ENCODE measurements at places on chromosomes 7 and 10.

- DNase-seq, result no peak
Observed at GRCh38 chr7:44971902-44972441, 6.8 kb downstream of the MYO1G start.

DNA sequence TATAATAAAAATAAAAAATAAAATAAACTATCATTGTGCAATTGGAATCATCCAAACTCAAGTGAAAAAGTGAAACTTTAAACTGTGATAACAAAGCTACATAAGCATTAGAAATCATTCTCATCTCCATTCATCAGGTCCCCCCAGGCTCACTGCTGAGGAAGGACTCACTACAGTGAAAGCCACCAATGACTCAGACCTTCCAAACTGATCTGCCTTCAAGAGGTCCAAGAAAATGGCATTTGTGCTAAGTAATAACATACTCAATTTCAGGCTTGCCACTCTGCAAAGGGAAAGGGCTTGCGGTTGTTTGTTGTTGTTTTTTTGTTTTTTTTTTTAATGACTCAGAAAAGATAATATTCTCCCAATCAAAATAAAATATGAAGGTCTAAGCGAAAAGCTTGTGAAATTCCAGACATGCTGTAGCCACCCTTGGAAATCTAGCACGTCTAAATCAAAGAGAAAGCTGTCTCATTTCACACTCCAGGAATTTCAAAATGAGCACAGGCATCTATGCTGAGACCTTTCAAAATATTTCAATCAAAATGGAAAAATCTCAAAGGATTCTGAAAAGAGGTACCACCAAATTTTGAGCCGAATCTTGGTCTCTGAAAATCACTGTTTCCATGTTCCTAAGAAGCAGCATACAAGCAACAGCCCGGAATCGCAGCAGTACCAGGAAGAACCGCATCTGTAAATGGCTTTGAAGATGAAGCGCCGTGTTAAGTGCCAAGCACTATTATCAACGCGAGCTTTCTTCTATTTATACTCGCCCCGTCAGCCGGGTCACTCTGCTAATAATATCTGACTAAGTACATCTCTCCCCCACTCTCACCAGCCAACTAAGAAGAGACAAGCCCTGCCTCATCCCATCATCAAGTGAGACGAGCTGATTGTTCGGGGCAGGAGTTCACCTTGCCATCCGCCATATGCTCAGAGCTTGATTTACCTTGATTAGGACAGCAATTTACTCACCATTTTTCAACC, 13.5 kb downstream of the SFMBT2 start:
- DNase-seq, result no peak

DNA sequence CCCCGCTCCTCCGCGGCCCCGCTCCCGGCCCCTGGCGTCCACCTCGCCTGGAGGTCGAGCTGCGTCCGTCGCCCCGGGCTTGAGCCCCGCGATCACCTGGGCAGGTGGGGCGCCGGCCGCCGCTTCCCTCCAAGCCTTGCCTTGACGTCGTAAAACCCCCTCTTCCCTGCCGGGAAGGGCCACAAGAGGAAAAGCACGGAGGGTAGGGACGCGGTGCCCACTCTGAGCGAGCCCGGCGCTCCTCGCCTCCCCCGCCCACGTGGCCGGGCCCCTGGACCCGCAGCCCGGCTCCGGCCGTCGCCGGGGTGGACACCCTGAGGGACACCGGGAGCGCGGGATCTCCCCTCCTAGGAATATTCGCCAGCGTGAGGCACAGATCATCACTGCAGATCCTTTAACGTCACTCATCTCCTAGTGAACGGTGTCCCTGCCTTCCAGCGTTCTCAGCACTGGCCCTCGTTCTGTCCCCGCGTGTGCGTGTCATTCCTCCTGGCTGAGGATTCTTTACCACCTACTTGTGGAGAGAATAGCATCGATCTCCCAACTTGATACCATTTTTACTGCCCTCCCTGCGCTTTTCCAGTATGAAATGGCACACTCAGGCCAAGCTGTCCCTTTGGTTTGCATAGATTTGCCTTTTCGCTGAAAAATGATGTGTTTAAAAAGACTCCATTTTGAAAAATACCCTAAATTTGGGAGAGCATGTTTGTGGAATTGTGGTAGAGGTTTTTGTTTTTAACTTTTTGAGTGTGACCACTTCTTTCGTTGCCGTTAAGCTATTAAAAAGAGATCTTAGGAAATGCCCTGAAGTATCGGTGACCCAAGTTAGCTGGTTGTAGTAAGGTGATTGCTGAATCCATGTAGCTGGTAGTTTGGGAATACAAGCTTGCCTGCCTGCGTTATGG, 649 bp downstream of the ACTR3B start:
- DNase-seq, result no peak

GRCh38 chr7:78041423-78041822, 242.8 kb downstream of the PHTF2 start:
- DNase-seq, result no peak

DNA sequence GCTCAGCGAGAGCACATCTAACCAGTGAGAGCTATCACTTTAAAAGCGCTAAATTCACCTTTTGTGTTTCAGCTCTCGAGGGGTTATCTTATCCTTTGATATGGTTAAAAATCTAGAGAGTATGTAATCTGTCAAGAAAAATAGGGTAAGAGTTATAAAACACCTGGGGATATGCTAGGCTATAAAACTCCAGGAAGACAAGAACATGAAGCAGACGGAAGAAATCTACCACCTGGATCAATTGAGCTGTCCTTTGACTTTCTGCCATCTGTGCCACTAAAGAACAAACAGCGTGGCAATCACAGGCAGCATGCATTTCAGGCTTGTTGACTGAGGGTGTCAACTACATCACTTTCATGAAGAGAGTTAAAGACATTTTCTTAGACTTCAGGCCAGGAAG, 83.1 kb downstream of the ZNF248 start:
- no peak for DNase-seq

GRCh38 chr10:43404704-43405084, 4.3 kb downstream of the HNRNPF start:
- DNase-seq, result no peak

GRCh38 chr10:90087197-90088023, 386.0 kb downstream of the KIF20B start:
- DNase-seq, result no peak

DNA sequence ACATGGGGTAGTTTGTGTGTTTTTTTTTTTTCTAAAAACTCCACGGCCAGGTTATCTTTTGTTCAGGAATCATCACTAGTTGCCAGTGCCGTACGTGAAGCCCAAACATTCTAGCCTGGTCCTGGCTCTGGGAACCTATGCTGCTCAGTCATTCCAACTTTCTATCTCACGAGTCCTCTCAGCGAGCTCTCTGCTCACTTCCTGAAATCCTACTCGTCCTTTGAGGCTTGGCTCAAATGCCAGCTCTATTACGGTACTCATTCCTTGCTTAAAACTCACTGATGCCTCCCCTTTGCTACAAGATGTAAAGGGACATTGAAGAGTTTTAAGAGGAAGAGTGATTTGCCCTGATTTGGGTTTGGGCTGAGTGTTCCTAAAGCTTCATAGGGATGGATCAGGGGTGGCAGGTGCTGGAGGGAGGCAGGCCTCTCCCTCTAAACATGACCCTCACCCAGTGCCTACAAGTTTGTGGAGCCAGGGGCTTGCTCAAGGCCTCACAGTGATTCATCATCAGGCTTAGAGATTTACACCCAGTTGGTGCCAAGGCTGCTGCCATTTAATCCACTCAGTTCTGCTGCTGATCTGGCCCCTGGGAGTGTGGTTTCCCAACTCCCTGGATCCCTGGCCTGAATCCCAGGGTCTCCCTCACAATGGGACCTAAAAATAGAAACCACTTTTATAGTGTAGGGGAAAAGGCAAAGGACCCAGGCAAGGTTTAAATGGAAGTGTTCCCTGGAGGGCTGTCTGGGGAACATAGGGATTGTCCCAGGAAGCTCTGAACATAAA, 46.1 kb upstream of the R3HCC1L start:
- DNase-seq, result no peak

DNA sequence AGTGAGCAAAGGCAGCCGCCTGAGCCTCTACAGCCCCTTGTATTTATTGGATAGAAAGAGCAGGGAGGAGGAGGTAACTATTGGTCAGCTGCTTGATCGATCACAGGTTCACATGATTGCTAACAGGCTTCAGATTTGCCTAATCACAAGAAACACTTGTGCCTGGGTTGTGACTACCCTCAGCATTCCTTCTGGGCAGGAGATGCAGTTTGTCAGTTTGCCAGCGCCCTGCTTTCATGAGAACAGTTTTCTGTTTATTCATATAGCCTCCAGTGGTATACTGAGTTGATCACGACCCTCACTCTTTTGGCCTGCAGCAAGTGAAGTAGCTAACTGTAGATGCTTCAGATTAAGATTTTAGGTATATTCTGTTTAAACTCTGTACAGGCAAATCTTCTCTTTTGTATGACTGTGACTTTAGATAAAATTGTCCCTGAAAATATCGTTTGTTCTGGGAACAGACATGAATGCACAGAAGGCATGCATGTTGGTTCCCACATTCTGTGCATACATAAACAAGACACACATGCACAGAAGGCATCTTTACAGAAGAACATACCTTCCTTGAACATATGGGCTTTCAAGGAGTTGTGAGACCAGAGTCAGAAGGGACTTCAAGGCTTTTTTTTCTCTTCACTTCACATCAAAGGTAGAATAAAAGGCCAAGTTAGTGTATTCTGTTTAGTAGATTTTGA, 422.4 kb upstream of the STEAP1 start:
- no peak for DNase-seq

GRCh38 chr7:55970978-55971377, 6.6 kb downstream of the NIPSNAP2 start:
- no peak for DNase-seq

GRCh38 chr10:17685233-17685840, 41.4 kb downstream of the STAM start:
- DNase-seq, result no peak

- no peak for DNase-seq
Observed at GRCh38 chr10:122172361-122173008, 98.6 kb upstream of the BTBD16 start.

GRCh38 chr7:29424295-29424983, 139.2 kb upstream of the PRR15 start:
- no peak for DNase-seq

- DNase-seq, result no peak
Observed at GRCh38 chr10:43444897-43445466, 8.1 kb downstream of the ZNF487 start.

DNA sequence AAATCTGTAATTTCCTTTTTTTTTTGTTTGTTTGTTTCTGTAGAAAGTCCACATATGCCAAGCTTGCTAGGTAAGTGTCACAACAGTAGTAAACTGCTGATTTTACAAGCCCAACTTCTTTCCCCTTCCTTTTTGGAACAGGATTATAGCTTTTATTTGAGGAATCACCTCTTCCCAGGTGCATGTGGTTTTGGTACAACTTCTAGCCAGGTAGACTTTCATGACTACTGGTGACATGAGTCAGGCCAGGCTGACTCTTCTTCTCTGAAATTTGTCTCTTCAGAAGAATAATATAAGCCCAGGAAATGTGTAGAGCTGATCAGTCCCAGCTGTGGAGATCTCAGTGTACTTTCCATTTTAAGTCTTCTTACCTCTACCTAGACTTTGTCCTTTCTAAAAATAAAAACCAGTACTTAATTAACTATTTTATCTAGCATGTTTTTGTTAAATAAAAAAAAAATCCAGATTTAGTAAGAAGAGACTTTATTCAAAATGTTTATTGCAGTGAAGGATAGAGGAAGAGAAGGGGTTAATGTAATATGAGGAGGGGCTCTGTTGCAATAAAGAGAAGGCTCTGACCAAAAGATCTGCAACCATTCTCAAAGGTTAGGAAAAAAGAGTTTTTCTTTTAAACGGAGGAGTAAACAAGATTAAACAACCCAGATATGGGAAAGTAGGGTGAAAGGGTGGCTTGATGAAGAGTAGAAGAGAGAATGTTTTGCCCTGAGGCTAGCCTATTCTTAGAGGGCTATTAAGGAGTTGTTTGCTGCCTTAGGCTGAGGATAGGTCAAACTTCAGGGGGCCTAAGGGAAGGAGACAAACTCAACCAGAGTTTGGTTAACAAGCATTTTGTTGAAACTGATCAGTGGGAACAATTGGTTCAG, 664.2 kb downstream of the SORCS1 start:
- DNase-seq, result no peak

DNA sequence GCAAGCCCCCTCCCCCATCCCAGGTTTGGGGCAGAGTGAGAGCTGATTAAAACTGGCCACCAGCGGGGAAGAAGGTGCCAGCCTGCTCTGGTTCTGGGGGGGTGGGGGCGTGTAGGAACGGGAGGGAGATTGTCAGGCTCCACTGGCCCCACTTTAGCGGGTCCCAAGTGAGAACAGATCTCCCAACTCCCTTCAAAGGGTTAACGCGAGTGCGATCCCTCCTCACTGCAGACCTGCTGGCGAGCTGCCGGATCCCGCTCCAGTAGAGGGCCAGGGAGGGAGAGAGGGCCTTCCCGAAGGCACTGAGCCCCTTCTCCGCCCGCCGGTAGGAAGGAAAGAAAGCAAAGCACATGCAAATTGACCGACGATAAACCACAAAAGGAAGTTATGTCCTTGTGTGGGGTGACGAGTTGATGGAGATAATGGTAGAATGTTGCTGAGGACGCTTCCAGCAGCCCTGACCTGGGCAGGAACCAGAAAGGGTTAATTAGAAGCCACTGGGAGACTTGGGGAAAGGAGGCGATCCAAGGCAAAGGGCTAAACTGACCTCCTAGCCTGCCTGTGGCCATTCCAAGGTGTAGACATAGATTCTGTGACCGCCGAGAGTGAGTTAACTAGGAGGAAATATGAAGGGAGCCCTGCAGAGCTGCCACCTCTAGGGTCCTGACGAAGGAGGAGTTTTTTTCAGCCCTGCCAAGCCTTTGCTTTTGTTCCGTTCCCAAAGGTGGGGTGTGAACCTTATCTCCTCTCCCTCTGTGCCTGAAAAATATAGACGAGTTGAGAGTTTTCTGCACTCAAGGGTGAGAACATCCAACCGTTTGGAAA, 1.5 kb downstream of the NRG3 start:
- DNase-seq, result no peak

DNA sequence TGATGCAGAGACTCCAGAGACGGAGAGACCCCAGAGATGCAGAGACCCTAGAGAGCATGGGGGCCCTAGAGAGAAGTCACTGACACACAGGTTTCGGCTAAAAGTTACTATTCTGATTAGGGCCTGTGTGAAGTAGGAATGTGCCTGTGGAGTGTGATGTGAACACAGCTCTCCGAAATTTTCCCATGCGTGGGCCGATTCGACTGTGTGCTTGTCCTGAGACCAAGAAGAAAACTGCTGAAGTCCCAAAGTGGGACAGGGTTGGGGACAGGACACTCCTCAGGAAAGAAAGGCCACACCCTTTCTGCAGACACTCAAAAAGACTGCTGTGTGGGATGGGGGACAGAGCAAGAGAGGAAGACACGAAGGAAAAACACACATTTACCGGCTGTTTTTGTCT, 533.5 kb downstream of the PTPRN2 start:
- no peak for DNase-seq

GRCh38 chr7:98520356-98520951, 96.6 kb upstream of the NPTX2 start:
- DNase-seq, result no peak

Data from GM04504 (cell line).